Left cardiac atrium (tissue), 4 donors: ENCODE measurements at places on chromosomes 1 and 21. TPM values are rescaled to one million over a fixed set of nuclear protein-coding genes. Genes with fewer than 3 reads are reported as not detected.

The ATP1A2 gene
- 114 TPM for total RNA-seq

The SYT14 gene
- total RNA-seq = not detected

The LENEP gene
- total RNA-seq = not detected

The SLAMF6 gene
- 1.4 TPM for total RNA-seq

The SPAG17 gene
- total RNA-seq = not detected

The OR2T2 gene
- total RNA-seq = not detected
